ENCODE measurements at places on chromosomes 1 and 21.

DNA sequence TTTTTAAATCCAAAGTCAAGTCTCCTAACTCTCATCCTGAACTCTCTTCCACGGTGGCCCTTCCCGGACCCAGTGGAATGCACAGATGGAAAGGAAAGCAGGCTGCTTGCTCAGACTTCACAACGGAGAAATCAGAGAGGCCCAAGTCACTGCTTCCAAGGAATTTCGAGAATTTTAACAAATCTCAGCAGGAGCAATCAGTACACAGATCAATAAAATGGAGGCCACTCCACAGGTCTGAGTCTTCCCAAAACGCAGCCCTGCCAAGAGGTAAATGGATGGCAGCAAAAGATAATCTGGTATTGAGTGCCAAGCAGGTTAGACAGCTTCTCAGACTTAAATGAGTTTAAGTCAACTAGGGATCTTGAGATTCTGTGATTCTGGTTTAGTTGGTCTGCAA is 81.1 kb upstream of the TIAM1 start:
- no peak for DNase-seq

GRCh38 chr1:244837597-244838258 is 2.3 kb downstream of the COX20 start:
- no peak for DNase-seq

DNA sequence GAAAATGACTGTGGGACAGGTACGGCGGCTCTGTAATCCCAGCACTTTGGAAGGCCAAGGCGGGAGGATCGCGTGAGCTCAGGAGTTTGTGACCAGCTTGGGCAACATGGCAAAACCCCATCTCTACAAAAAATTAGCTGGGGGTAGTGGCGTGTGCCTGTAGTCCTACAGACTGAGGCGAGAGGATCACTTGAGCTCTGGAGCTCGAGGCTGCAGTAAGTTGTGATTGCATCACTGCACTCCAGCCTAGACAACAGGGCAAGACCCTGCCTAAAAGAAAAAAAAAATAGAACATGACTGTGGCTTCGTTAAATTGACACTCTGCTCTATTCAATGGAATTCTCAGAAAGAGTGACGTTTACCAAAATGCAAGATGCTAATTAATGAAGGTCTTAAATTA is 3.9 kb upstream of the DBT start:
- DNase-seq = no peak

- no peak for DNase-seq
Measured at GRCh38 chr1:150961756-150962155, 12.9 kb downstream of the CERS2 start.

DNA sequence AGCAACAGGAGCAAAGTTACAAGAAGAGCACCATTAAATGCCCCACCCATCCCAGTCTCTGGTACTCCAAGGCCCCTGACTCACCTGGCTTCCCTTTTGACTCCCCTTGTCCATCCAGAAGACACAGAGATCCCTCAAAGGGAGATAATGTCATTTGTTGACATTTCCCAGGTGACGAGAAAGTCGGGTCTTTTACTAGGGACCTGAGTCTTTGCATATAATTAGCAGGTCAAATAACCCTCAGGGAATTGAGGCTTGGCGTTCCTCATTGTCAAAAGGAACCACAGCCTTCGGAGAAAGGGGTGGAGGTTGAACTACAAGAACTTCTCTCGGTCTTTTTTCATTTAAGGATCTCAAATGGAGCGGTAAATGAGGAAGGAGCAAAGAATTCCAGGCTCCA is 133.2 kb downstream of the PROX1 start:
- no peak for DNase-seq

GRCh38 chr1:168621356-168621755 is 45.0 kb downstream of the XCL1 start:
- DNase-seq = no peak

DNA sequence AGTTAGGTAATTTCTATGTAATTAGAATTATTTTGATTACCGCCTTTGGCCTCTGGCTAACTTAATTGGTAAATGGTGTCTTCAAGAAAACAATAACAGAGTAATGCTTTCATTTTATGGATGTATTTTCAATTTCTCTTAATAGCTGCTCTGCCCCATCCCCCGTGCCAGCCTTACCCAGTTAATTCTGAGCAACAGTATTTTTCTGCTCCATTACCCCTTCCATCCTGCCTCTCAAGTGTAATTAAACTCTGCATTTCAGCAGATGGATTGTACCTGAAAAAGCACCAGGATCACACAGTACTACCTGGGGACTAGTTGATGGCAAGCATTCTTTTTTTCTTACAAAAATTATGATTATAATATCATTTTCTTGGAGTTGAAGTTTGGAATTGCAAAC is 104.2 kb downstream of the KIAA0319L start:
- no peak for DNase-seq

- no peak for DNase-seq
Measured at GRCh38 chr1:114334297-114334696, 176.7 kb downstream of the TRIM33 start.

DNA sequence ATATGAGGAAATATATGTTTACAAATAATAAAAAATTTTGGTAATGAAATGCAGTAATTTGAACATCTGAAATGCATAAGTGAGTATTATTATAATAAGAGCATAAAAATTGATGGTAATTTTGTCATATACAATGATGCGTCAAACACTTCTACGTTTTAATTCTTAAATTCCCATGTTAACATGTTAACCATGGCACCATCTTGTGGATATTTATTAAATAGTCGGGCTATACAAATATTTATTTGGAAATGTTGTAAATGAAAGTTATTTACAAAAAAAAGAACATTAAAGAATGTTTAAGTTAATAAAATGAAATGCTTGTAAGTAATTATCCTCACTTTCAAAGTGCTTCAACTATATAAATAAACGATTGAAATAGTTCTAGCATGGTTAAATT is 57.2 kb upstream of the C1orf185 start:
- DNase-seq = no peak

- DNase-seq = peak; percentile 27
Measured at GRCh38 chr1:227766015-227766634, 30.9 kb downstream of the SNAP47 start.

- no peak for DNase-seq
Measured at GRCh38 chr1:230627767-230628166, 14.5 kb upstream of the COG2 start.

DNA sequence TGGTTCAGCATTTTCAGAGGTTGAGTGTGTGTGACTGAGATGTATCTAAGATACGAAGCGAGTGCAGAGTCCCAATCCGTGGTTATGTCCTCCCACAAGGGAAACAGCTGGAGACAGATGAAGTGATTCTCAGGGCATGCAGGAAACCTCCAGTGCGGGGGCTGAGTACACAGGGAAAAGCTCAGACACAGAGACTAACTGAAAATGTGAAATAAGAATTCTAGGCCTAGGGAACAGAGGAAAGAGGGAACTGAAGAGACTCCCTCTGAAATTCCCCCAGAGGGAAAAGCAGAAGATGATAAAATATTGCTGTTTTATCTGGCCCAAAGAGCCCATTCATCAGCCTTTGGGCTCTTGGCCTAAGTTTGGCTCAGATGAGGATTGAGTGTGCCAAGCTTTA is 116.8 kb downstream of the LRRC53 start:
- DNase-seq = no peak

DNA sequence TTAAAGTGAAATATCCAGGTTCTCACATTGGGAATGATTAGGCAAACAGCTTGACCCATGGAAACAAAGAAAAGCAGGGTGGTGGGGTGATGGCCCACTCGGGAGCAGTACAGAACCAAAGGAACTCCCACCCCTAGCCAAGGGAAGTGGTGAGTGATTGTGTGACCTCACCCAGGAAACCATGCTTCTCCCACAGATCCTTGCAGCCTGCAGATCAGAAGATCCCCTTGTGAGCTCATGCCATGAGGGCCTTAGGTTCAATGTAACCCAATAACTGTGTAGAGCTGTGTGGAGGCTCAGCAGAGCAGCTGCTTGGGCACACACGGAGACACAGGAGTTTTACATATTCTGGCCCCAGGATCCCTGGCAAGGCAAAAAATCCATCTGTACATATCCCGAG is 311.8 kb upstream of the DPYD start:
- no peak for DNase-seq

- DNase-seq = no peak
Measured at GRCh38 chr1:115706587-115707425, 61.7 kb downstream of the CASQ2 start.

- DNase-seq = no peak
Measured at GRCh38 chr1:169650551-169650950, 20.6 kb upstream of the SELP start.

DNA sequence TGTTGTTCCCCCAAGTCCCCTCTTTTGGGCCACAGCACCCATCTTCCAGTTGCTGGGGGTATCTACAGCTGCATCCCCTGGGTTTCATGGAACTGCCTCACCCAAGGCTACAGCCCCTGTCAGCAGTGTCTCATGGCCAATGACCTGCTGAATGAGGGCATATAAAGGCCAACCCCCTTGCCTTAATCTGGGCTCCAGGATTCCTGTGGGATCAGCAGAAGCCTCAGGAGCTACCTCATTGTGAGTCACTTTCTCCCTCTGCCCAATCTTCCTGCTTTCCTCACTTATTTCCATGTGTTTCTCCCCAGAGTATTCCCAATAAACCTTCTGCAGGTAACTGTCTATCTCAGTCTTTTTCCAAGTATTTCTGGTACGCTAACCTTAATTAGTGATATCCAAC is 37.3 kb upstream of the SYT14 start:
- DNase-seq = no peak

- no peak for DNase-seq
Measured at GRCh38 chr1:21510885-21511578, 1.8 kb downstream of the ALPL start.

DNA sequence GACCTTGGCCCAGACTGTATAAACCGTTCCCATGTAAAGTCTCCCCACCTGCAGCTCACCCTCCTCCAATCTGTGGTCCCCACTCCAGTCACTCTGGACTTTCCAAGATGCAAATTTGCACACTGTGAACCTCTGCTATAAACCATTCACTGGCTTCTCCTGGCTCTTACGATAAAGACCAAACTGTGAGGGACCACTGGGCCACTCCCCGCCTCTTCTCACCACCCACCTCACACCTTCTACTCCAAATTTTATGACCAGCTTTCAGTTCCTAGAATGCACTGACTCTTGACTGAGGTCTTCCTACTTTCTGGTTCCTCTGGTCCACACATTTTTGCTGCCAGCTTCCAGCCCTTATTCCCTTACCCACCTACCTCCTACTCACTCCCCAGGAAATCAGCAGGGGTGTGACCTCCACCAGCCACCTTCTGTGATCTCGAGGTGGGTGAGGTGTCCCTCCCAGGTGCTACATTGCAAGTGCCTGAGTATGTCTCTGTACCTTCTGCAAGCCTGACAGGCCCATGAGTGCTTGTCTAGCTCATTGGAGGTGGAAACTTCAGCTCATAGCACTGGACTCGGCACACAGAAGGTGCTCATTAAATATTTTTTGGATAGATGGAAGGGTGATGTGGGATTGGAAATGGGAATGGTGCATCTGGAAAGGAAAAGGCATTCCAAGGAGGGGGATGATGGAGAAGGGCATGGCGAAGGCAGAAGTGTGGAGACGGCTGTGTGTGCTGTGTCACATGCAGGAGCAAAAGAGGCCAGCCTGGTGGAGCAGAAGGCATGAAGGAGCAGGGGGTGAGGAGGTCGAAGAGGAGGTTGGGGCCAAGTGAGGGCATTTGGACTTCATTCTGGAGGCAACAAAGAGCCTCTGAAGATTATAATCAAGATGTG is 15.6 kb upstream of the CSF1 start:
- no peak for DNase-seq

- no peak for DNase-seq
Measured at GRCh38 chr1:42137766-42138165, 15.4 kb upstream of the GUCA2B start.

DNA sequence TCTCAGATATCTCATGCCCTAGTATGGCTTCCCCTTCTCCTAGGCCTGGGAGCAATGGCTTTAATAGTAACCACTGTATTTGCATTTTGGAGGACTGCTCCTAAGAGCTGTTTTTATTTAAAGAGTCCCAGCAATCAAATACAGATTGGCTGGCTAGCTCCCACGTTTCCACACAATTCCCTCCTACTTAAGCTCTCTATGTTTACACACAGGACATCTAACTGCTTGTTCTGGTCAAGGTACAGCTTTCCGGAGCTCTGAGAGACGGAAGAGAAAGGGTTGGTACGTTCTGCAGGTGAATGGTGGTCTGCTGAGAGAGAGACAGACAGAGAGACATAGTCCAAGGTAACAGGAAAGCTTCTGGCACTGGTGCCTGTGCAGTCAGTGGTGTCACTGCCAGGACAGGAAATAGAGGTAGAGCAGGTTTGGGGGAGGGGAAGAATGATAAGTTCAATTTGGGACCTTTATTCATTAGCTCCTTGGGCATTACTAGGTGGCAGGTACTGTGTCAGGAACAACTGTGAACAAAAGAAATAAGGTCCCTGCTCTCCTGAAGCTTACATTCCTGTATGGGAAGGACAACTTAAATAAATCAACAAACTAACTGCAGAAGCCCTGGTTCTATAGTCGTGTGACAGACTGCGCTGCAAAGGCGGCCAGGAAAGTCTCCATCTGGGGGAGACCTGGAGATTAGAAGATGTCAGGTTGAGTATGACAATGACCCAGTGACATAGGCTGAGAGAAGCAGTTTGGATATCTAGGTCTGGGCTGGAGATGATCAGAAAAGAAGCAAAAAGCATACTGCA is 1.2 kb upstream of the SLC25A33 start:
- DNase-seq = no peak

DNA sequence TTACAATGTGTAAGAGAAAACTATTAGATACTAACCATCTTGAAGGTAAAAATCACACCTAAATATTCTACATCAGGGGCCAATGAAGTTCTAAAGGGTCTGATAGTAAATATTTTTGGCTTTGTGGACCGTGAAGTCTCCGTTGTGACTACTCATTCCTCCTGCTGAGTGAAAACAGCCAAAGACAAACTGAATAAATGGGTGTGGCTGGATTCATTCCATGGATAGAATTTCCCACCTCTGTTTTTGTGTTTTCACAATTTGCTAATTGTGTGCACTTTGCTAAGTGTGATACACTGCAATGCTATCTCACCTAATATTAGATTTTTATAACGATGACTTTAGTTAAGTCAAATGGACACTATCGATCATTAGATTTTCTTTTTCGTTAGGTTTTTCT is 1474.0 kb downstream of the PLA2G4A start:
- DNase-seq = no peak

GRCh38 chr1:156505679-156506298 is 5.2 kb upstream of the MEF2D start:
- no peak for DNase-seq

- peak; percentile 62 for DNase-seq
Measured at GRCh38 chr1:23343221-23344110, 618 bp downstream of the HNRNPR start.
